ENCODE measurements at places on chromosomes 7 and 10. TPM values are rescaled to one million over a fixed set of nuclear protein-coding genes. Genes with fewer than 3 reads are reported as not detected.

- DNase-seq: no peak
Measured at GRCh38 chr10:111921821-111922220, 261.7 kb downstream of the GPAM start.

- DNase-seq: no peak
Measured at GRCh38 chr7:87498893-87499292, 23.4 kb upstream of the ABCB4 start.

HOXA1 gene
- 1.2 TPM for total RNA-seq

DNA sequence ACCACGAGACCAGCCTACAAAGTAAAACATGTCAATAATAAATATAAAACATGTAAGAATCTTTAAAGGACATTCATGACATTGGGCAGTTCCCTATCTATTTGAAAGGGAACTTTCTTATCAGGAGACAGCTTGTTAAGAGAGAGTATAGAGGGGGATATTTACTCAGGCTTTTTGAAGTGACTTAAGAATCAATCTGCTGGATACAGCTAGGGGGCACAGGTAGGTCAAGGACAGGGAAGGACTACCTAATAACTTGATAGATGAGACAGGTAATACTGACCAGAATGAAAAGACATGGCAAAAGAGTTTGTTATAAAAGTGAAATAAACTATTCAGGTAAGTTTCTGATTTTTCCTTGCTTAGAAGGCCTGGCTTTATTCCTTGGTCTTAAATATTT, 21.8 kb upstream of the LRRD1 start:
- no peak for DNase-seq

DNA sequence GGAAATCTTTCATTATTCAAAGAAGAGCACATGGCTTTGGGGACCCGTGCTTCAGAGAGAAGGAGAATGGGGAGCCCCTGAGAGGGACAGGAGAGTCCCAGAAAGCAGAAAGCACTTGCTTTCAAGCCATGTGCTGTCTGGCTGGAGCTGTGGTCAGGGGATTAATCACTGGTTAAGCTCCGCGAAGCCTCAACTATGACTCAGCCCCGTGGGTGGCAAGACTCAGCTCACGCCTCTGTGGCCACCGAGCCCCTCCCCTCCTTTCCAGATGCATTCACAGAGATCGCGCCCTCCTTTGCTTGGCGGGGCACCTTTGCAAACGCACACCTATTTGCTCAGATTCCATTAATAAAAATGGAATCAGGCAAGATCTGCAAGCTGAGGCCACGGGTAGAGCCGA, 202.9 kb upstream of the TCERG1L start:
- no peak for DNase-seq

DNA sequence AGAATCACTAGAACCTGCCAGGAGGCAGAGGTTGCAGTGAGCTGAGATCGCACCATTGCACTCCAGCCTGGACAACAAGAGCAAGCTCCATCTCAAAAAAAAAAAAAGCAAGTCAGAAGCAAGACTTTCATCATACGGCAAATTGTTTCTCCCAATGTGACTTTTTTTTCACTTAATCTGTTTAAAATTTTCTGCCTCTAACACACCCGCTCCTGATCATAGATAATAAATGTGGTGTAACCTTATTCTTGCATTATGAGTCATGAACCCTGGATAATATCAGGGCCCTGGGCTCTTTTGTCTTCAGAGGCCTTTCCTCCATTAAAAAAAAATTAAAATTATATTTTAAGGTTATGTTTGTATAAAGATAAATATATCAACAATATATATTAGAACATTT, 111.4 kb upstream of the JCAD start:
- DNase-seq: no peak

FZD1 gene
- total RNA-seq: 6.9 TPM

DNA sequence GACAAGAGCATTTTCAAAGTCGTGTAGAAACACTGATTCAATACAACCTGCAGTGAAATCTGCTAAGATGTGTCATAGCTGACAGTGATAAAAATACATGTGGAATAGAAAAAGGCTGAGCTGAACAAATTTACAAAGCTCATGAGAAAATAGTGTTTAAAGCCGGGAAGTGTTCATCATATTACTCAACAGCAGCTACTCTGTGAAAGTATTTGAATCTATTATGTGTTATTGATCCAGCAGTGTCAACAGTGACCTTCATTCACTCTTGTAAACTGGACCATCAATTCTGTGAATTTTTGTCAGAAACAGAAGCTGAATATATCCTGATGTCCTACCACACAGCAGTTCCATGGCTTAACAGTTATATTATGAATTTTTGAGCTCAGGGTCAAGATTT, 11.6 kb downstream of the DYDC1 start:
- DNase-seq: no peak

- no peak for DNase-seq
Measured at GRCh38 chr7:151690606-151691005, 170.9 kb upstream of the RHEB start.

VWDE gene
- 3.1 TPM for total RNA-seq

Measured in H4 (cell line).